ENCODE measurements at places on chromosomes 11 and 22.

DNA sequence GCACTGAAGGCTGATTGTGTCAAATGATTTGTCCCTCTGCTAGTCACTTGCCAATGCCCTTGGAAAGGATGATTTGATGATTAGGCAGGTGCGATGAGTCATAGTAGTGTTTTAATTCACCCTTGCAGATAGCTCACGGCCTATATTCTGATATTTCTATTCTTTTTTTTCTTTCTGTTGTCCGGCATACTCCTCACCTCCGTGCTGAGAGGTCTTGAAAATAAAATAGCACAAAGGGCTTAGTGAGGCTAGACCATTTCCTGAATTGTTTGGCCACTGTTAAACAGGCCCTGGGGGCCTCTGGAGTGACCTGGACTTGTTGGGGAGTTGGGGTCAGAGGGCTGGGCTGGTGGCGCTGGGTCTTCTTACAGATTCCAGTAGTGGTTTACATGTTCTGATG lies 99.8 kb downstream of the ZBTB16 start:
- no peak for DNase-seq

DNA sequence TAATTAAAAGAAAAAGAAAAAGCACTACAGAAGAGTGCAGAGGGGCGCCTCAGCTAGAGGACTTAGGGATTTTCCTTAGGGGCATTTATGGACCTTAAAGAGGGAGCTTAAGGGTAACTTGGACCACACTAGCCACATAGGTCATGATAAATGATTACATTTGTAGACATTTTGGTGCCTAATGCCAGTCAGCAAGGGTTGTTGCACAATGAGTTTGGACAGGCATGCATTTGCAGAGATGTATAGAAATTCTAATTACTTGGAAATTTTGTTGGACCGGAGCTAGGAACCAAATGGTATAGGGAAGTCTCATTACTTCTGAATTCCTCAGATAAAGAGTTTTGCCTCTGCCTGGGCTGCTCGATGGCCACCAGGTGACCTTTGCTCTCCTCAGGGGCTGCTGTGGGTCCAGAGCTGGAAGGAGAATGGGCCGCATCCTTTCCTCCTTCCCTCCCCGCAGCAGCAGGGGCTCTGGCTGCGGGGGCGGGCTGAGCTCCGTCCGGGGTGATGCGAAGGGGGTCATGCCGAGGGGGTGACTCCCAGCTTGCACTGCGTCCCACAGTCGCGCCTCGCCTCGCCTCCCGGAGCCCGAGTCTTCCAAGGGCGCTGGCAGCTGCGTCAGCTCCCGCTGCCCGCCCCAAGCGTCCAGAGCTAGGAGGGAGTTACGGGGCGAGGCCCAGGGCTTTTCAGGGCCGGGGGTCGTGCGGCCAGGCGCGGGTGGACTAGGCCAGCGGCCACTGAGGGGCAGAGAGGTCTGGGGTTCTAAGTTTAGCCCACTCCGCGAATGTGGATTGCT lies 20.3 kb upstream of the MALAT1 start:
- DNase-seq: no peak

GRCh38 chr11:104872393-104872792 lies 25.9 kb downstream of the CASP12 start:
- DNase-seq: no peak

GRCh38 chr11:2644844-2645778 lies 54.7 kb downstream of the KCNQ1OT1 start:
- DNase-seq: no peak

GRCh38 chr11:11414996-11415395 lies 61.9 kb upstream of the CSNK2A3 start:
- no peak for DNase-seq

- no peak for DNase-seq
These were observed 220.2 kb downstream of the CTTN start for GRCh38 chr11:70618431-70619101.

DNA sequence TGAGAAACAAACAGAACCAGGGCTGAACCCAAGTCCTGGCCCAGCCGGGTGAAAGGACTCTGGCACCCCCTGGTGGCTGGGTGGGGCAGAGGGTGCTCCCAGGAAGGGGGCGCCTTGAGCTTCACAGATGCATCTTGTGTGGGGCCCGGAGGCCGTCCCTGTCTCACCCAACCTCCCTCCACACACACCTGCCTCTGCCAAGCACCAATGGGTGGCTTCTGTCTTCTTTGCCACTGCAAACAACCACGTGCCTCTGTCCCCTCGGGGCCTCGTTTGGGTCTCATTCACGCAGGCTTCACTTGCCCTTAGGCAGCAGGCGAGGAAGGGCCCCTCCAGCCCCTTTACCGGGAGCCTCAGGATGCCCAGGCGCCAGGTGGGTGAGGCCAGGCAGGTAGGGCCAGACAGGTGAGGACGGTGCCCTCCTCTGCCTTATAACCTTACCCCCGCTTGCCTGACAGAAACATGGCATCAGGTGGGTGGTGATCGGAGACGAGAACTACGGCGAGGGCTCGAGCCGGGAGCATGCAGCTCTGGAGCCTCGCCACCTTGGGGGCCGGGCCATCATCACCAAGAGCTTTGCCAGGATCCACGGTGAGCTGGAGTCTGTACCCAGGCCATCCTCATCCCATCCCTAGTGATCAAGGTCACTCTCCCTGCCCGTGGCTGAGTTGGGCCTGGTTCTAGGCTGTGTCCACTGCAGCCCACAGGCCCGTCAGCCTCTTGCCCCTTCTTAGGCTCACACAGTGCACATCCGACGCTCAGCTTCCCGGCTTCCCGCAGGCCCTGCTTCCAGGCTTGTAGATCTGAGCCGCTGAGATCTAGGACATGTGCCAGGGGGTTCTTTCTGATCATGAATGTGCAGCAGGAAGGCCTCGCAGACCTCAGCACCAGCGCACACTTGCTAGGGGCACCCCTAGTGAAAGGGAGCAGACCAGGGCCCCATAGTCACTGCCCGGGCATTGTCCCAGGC lies 17.2 kb downstream of the POLR3H start:
- DNase-seq: no peak

- no peak for DNase-seq
These were observed 486.4 kb upstream of the ISX start for GRCh38 chr22:34579519-34579918.

GRCh38 chr22:24444251-24444650 lies 16.9 kb downstream of the ADORA2A start:
- DNase-seq: no peak

- DNase-seq: no peak
These were observed 15.4 kb upstream of the TMPRSS13 start for GRCh38 chr11:117944554-117944953.

- DNase-seq: no peak
These were observed 828.0 kb downstream of the DLG2 start for GRCh38 chr11:84799112-84799511.

DNA sequence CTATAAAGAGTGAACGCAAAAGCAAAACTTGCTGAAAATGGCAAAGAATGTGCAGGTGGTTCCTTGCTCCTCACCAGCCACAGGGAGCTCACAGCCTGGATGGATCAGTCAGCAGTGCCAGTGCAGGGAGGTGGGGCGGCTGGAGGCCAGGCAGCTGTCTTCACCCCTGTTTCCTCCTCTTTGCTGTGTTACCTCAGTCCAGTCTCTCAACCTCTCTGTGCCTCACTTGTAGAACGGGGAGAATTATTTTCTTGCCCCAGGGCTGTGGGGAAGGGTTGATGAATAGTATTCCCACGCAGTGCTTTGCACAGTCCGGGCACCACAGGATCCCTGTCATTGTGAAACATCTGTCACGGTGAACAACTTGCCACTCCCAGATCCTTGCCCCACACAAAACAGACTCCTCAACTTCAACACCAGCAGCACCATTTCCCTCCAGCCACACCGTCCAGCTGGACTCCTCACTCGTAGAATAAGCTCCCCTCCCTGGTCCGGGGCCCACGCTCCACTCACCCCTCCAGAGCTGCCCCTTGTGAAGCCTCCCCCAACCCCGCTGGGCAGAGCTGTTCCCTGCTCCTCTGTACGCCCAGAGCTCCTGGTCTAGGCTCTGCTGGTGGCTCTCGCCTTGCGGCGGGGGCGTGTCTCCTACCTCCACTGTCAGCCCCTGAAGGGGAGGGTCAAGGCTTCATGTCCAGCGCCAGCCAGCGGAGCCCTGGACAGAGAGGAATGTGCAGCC lies 27.7 kb downstream of the MPPED1 start:
- no peak for DNase-seq

DNA sequence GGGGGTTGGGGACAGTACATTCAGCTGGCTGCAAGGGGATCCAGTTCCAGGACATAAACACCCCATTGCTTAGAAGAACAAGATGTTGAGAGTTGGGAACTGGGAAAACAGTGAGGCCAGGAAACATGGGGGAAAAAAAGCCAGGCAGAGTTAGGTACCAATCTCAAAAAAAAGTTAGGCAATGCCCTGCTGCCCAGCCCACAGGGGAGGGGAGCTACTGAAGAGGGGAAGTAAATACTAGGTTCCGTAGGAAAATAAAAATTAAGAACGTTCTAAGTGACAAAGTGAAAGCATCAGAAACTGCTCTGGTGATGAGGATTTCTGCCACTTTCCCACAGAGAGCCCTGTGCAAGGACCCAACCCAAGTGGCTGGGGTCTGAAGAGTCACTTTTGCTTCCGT lies 12.0 kb downstream of the SPTBN2 start:
- DNase-seq: no peak

GRCh38 chr11:14927146-14927545 lies 35.1 kb upstream of the CYP2R1 start:
- DNase-seq: no peak

- DNase-seq: no peak
These were observed 11.5 kb downstream of the VSTM5 start for GRCh38 chr11:93838967-93839366.

DNA sequence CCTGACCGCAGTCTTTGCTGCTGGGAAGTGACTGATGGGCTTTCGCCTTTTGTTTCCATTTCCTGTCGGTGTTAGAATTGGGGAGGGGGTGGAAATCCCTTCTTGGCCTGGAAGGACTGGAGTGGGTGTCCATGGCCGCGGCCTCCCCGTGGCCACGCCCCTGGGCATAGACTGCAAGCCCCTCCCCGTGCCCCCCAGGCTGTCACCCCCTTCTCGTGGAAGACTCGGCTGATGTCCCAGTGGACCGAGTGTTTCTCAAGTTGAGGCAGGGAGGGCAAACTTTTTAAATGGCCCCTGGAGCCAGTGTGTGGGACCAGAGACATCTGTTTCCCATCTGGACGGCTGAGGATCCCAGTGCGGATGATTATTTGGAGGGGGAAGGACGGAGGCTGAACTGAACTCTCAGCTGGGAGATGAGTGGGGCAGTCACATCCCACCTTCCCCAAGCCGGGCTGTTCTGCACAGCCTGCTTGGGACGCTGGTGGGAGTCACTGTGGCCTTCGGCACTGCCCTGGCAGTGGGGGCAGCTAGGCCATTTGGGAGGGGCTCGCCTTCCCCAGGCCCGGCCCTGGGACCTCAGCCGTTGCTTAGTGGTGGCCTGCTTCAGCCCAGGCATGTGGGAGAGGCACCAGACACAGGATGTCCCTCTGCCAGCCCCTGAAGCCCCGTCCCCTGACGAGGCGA lies 1.6 kb downstream of the CD81 start:
- DNase-seq: peak; percentile 72

DNA sequence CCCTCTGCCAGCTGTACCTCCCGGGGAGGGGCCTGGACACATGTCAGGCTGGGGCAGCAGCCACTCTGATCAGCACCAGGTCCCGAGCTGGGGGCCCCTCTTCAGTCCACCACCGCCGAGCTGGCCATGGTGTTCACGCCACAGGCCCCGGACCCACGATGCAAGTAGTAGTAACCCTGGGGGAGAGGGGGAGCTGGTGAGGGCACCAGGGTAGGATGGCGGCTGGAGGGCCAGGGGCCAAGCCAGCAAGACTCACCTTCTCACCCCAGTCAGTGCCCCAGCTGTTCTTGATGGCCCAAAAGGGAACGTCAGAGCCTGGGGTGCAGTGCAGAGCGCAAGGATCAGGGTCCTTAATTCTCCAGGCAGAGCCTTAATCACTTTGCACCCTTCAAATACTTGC lies 4.6 kb downstream of the CTSF start:
- DNase-seq: no peak

DNA sequence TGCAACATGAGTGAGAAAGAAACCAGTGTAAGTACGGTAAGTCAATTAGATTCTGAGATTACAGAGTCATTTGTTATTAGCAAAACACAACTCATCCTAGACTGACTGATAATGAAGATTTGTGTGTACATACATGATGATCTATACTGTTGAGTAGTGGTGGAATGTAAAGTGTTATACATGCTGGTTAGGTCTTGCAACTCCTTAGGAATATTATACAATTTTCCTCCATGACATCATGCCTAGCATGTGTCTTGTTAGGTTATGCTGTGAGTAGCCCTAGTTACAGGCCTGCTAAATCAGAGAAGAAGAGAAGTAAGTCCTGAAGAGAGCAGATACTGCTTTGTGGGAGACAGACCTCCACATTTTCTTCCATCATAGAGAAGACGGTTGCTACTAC lies 880.6 kb downstream of the LUZP2 start:
- no peak for DNase-seq

DNA sequence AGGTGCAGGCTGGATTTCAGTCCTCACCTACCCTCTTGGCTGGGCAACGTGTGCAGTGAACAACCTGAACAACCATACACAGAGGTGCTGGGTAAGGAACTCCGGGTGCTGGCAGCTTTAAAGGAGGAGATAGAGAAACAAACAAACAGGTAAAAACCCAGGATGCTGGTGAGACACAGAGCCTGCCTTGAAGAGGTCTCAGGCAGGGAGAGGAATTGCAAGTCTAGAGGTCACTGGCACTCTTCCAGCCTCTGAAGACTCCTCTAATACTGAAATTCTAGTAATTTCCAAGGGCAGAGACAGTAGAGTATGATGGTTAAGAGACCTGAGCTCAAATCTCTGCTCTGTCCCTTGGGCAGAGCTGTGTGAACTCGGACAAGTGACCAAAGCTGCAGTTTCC lies 192.5 kb downstream of the CEP164 start:
- peak; percentile 32 for DNase-seq

DNA sequence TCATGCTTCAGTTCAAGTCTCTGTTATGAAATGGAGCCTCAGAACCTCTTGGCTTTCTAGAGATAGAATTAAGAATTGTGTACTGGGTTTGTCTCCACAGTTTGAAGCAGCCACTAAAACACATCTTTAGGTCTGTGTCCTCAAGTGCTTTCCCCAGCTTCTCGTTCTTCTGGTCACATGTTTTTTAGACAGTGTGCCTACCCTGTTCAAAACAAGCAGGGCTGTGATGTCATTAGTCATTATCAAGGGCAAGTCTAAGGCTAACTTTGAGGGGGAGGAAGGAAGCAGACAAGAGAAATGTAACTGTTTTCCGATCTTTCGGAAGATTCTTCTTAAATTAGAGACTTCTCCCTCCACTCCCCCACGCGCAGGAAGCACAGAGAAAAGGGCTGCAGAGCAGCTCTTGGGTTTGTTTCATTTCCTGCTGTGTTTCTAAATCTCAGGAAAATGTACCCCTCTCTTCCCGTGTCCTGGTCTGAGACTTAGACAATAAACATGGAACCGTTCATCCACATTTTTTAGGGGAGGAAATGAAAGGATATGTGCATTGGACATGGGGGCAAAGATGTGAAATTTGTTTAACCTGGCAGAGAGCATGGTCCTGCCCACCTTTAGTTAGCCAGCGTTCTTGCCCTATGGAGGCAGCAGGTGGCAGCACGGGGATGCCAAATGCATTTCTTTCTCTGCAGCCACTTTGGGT lies 3.1 kb downstream of the AKIP1 start:
- DNase-seq: peak; percentile 57
